ENCODE measurements at places on chromosomes 7 and 10. TPM values are rescaled to one million over a fixed set of nuclear protein-coding genes. Genes with fewer than 3 reads are reported as not detected.
A peak's percentile ranks its signal among the peaks of the same experiment; 100 is the strongest.

Gene CNNM1
- 0.30 TPM for total RNA-seq

Gene TMEM139
- total RNA-seq = 0.32 TPM

Gene BTBD16
- total RNA-seq = 1.2 TPM

Gene RET
- 2.5 TPM for total RNA-seq

Gene CPEB3
- total RNA-seq = 8.0 TPM

Gene C10orf67
- total RNA-seq = not detected

Gene OR13A1
- not detected for total RNA-seq

Gene GRIFIN
- total RNA-seq = not detected

Gene AP3M1
- 30.0 TPM for total RNA-seq

Gene OR6B1
- not detected for total RNA-seq

Gene ANKRD61
- total RNA-seq = not detected

Gene FAM25C
- not detected for total RNA-seq

Gene ANKMY2
- 13.5 TPM for total RNA-seq

Gene VWDE
- total RNA-seq = 0.55 TPM

Gene CHRM2
- not detected for total RNA-seq

Gene MYH16
- total RNA-seq = not detected

Gene ENTPD7
- total RNA-seq = 8.6 TPM

Gene ATG9B
- not detected for total RNA-seq

Gene CHAT
- total RNA-seq = not detected

DNA sequence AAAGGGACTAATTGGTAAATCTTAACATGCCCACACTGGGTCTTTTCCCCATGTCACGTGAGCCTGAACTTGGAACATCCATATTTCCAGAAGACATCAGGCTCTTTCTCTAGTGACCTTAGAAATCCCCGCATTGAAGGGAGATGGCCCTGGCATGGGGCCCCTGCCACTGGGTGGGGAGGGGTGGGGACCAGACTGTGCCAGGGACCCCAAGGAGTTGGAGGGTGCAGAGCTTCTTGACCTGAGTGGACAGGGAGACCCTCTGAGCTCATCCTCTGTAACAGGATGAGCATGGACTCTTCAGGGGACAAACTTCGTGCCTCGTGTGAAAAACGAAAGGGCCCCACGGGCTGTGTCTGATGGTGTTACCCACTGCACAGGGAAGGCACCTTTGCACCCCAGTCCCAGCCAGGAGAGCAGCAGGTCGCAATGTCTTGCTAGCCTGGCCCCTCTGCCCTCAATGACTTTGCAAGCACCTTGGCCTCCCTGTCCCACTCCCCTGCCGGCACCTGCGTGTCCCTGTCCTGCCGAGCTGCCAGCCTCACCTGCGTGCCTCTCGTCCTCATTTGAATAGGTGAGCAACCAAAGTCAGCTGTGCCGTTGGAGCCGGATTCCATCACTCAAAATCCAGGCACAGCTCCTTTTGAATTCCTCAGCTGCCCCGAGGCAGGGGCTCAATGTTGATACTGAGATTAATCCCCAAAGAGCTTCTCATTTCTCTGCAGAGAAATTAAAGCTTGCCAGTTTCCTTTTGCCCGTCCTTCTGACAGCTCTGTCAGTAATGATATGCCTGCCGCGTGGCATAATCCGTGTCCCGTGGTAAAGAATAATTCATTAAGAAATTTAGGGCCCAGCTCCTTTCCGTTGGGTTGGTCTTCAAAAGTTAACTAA lies 234.9 kb downstream of the EBF3 start:
- DNase-seq = no peak

DNA sequence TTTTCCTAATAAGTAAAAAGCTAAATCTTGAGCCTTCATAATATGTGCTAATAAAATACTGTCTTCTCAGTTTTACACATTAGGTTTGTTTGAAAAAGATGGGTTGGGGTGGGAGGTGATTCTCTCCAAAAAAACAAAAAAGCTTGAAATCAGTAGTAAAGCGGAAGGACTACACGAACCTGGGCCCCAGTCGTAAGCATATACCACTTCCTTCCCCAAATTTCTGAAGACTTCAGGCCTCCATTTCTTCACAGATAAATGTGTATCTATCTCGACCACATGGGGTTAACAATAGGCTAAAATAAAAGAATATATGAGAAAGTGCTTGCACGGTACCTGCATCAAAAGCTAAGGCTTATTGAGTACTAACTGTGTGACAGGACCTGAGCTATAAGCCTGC lies 51.6 kb upstream of the PAX2 start:
- DNase-seq = no peak

- DNase-seq = no peak
These were observed 165.6 kb upstream of the ASAH2 start for GRCh38 chr10:50416881-50417280.

DNA sequence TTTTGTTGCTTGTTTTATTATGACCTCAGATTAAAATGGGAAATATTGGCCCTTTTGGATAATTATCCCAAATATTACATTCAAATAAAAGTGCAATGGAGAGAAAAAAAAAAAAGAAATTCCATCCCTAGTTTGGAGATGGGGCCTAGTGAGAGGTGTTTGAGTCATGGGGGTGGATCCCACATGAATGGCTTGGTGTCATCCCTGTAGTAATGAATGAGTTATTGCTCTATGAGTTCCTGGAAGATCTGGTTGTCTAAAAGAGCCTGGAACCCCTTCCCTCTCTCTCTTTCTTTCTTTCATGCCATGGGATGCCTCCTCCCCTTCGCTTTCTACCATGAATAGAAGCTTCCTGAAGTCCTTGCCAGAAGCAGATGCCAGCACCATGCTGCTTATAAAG lies 44.3 kb downstream of the MSRB2 start:
- DNase-seq = no peak

DNA sequence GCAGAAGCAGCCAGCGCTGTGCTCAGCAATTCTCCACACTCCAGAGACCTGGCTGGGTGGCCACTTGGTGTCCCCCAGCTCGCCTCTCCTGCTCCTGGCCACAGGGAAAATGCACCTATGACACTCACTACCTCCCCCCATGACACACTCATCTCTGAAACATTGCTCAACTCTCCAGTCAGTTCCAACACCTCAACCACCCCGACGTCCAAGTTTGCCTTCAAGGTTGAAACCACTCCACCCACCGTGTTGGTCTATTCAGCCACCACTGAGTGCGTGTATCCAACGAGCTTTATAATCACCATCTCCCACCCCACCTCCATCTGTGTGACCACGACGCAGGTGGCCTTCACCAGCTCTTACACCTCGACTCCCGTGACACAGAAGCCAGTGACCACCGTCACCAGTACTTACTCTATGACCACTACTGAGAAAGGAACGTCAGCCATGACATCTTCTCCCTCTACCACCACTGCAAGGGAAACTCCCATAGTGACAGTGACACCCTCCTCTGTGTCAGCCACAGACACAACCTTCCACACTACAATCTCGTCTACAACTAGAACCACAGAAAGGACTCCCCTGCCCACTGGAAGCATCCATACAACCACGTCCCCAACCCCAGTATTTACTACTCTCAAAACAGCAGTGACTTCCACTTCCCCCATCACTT lies 2.7 kb downstream of the MUC3A start:
- no peak for DNase-seq

- no peak for DNase-seq
These were observed 252.8 kb downstream of the ZMYND11 start for GRCh38 chr10:387909-388660.

GRCh38 chr10:32889631-32890212 lies 68.3 kb downstream of the ITGB1 start:
- no peak for DNase-seq

- DNase-seq = no peak
These were observed 171.1 kb downstream of the GLI3 start for GRCh38 chr7:42065942-42066341.

- peak; percentile 91 for DNase-seq
These were observed 1.3 kb downstream of the VSIR start for GRCh38 chr10:71771821-71772617.

DNA sequence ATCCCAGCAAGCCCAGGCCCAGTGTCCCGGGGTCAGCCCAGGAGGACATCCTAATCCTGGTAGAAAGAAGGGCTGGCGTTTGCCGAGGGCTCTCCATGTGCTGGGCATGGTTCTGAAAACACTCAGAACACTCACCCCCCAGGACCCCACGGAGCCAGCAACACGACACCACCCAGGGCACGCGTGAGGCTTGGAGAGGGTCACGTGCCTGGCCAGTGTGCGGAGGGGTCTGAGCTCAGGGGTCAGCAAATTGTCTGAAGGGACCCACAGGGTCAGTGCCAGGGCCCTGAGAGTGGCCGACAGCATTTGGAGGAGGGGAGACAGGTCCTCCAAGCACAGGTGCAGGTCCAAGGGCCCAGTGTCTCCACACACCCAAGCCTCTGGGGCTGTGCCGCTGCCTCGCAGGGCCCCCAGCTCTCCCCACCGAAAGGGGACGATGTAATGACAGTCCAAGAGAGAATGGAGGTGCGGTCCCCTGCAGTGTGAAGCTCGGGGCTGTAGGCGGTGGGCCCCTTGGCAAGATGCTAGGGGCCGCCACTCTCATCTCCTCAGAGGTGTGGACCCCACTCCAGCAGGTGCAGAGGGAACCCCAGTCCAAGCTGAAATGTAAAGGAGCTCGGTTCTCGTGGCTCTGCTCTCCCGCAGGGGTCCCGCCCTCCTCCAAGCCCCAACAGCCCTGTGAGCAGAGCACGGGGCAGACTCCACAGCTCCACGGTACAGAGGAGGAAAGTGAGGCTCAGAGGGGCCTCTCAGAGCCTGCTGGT lies 7.8 kb downstream of the FOXL3 start:
- DNase-seq = no peak

DNA sequence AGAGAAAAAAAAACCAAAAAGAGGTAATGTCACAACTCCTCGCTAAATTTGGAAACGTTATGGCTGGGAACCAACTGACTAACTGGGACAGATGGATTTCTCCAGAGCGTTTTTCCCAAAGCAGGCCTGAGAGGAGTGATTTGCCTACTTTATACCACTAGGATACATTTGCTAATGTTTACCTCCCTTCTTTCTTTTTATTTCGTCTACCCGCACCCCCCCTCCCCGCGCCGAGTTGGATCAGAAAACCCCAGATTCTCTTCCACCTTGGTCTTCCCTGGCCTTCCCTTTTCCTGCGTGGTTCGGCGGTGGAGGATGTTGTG lies 7.2 kb downstream of the CPA2 start:
- DNase-seq = no peak

- DNase-seq = peak; percentile 50
These were observed 48.7 kb downstream of the TSPAN15 start for GRCh38 chr10:69499726-69500689.

GRCh38 chr10:19839552-19839951 lies 23.3 kb downstream of the PLXDC2 start:
- DNase-seq = no peak

- no peak for DNase-seq
These were observed 121.6 kb downstream of the KCND2 start for GRCh38 chr7:120394595-120394994.

DNA sequence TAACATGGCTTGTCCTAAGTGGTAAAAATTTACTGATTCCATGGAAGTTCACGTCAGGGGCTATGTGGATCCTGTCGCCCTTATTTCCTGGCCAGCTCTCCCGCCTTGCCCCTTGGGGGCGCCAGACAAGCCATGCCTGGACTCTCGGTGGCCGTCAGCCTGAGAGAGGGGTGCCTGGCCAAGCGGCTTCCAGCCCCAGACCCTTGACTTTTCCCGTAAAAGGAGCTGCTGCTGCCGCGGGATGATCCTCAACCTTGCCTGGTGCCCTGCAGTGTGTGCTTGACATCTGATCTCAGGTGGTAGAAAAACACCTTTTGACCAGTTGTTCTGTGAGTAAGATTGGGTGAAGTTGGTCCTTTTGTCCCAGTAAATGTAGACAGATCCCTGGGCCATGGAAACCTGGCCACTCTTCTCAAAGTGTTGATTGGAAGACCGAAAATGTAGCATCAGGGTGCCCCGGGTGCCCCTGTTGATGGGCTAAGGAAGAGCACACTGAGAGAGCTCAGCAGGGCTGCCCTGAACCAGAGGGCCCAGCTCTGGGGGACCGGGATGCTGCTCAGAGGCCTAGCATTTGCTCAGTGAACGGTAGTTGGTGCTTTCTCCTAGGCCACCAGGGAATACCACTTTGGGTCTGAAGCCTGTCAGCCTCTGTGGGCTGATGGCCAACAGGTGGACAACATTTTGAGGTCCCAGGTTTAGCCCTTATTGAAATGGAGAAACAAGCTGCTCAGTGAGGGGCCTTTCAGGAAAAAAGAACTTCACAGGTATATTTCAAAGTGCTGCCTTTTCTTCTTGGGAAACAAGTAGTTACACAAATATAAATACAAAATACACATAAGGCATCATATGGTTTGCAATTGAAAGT lies 162.5 kb downstream of the LRMDA start:
- DNase-seq = no peak

- no peak for DNase-seq
These were observed 266.7 kb upstream of the KLF6 start for GRCh38 chr10:4051641-4052151.

GRCh38 chr7:73717991-73718405 lies 1.5 kb downstream of the STX1A start:
- DNase-seq = no peak

- no peak for DNase-seq
These were observed 55.0 kb downstream of the RELN start for GRCh38 chr7:103934508-103934907.

GRCh38 chr7:139566736-139567646 lies 43.5 kb downstream of the CLEC2L start:
- no peak for DNase-seq

DNA sequence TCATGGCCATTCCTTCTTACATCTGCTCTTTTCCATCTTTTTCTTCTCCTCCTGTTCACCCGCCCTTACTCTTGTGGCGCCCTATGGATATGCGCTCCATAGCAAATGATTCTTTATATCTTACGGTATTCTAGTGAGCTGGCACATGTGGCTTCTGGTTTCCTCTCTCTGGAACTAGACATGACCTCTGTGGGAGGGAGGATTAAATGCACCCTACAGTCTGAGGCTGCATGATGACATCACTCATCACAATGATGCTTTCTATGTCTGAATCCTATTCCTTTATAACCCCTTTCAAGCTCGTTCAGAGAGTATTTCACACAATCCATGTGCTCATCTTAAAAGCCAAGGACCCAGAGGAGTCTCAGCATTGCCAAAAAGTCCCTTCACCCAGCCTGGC lies 153.3 kb downstream of the EGFR start:
- no peak for DNase-seq

GRCh38 chr10:22686347-22686746 lies 28.0 kb downstream of the PIP4K2A start:
- DNase-seq = no peak

- no peak for DNase-seq
These were observed 66.0 kb downstream of the MAD1L1 start for GRCh38 chr7:2166625-2167280.
